Stimulated activated CD4-positive, alpha-beta T cell treated with anti-CD3 and anti-CD28 coated beads, Interleukin-1b, Interleukin-23, amount 100 ng/mL, for 4 hours (primary cell): ENCODE measurements at places on chromosomes 1 and 21.

- DNase-seq, result no peak
Measured at GRCh38 chr1:23522244-23522982, 8.6 kb downstream of the E2F2 start.

- no peak for DNase-seq
Measured at GRCh38 chr1:201706109-201706508, 122.8 kb upstream of the IPO9 start.

- no peak for DNase-seq
Measured at GRCh38 chr21:32459972-32460371, 47.5 kb downstream of the EVA1C start.

DNA sequence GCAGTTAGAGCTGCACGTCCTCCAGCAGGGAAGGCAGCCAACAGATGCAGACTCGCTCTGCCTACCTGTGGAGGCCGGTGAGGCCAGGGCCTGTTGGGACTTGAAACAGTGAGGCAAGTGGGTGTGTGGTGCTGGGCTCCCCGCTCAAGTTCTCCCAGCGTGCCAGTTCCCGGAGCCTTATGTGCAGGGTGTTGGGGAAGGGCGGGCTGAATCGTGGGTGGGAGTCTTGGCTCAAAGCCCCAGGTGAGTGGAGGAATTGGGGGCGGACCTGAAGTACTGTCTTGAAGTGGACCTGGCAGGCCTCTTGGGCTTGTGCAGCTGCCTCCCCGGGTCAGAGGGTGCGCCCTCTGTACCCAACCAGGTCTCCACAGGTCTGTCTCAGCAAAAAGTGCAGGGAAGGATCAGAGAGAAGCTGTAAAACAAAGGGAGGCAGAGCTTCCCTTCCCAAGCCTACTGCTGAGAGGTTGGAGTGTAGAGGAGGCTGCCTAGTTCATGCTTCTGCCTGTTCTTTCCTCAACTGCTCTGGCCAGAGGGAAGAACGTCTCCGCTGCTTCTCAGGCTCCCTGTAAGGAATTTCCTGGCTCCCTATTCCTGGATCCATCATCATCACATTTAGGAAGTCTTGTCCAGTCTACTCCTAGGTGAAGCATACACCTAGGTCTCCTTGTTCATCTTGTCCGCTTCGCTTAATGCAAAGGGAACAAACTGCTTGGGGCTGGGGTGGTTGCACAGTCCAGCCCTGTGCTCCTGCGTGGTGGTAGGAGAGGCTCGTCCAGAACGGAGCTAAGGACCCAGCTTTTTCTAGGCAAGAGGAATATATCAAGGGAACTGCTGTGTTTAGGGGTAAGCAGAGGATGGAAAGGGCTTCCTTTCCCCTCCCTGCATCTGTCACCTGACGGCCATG is 14.9 kb downstream of the UTP11 start:
- no peak for DNase-seq

DNA sequence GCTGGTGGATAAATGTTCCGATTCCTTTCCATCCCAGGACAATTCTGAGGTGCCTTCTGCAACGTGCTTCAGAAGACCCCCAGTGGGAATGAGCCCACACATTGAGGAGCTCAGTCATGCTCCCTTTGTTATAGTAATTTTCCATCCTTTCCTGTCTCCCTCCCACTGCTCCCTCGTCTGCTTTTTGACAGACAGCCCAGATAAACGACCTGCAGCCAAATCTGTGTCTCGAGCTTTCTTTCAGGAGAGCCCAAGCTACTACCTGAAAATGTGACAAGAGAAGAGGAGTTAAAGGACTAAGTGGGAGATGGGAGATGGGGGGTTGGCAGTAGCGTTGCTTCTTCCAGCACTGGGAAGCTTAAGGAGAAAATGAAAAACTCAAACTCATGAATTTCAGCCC is 65.9 kb upstream of the LRRN2 start:
- DNase-seq, result no peak

DNA sequence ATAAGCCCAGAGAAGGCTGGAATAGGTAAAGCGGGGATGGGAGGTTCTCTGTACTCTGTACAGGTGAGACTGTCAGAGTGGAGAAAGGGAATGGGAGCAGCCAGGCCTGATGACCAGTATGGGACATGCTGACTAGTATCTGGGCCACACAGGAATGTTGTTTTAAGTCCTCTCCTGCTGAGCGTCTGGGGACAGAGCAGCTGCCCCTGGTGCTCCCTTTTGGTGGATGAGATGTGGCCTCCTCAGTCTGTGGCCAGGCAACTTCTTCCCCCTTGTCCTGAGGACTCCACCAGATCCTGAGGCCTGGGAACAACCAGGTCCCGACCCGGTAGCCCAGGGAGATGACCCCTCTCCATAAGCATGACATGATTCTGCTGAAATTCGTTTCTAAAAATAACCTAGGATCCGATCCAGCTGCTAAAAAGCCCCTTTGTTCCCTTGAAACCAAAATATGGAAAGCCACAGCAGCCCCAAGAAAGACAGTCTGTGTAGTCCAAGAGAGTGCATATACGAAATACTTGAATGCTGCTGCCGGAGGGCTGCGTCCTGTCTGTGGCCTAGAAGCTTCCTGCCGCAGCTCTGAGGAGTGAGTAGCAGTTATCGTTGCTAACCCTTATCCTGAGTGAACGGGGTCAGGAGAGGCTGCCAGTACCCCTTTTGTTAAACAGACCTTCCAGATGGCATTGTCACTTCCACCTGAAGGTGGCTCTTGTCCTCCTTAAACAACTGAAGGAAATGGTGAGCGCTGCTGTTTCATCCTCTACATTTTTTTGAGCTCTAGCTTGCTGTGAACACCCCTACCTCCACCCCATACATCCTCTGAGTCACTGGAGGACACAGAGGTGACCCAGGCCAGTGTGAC is 47.1 kb downstream of the ATP2B4 start:
- DNase-seq, result no peak

GRCh38 chr1:21362096-21362495 is 71.8 kb upstream of the ECE1 start:
- DNase-seq, result no peak

DNA sequence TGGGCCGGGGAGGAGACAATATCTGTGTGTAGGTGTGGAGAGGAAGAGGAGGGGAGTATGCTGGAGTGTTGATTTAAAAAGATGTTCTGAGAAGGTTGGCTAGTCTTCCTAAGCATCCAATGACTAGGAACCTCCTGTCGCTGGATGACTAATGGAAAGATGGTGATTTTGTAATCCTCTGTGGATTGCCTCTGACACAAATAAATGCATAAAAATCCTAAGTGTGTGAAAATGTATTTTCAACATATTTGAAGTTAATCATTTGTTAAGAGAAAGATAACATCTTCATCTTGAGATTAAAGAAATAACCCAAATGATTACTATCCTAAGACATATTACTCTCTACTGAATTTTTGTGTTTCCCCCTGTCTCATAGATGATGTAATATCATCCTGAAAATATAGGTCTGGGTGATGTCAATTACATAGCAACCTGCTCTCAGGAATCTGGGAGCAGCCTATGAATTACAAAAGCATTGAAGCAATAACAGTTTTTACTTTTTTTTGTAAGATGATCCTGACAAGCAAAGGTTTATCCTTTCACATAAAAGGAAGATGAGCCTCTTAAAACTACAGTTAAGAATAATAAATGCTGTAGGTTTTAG is 220.5 kb upstream of the MAP1LC3C start:
- DNase-seq, result no peak

GRCh38 chr1:4838231-4838630 is 183.8 kb downstream of the AJAP1 start:
- no peak for DNase-seq

DNA sequence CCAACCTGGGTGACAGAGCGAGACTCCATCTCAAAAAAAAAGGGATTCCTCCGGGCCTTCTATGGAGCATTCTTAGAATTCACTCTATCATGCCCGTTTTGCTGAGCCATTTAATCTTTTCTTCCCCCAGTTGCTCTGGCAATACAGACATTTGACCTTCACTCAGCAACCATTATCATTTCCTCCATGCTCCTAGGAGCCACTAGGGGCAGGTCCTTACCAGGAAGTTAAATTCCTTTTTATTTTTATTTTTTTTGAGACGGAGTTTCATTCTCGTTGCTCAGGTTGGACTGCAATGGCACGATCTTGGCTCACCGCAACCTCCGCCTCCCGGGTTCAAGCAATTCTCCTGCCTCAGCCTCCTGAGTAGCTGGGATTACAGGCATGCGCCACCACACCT is 9.7 kb upstream of the CGN start:
- DNase-seq, result no peak

DNA sequence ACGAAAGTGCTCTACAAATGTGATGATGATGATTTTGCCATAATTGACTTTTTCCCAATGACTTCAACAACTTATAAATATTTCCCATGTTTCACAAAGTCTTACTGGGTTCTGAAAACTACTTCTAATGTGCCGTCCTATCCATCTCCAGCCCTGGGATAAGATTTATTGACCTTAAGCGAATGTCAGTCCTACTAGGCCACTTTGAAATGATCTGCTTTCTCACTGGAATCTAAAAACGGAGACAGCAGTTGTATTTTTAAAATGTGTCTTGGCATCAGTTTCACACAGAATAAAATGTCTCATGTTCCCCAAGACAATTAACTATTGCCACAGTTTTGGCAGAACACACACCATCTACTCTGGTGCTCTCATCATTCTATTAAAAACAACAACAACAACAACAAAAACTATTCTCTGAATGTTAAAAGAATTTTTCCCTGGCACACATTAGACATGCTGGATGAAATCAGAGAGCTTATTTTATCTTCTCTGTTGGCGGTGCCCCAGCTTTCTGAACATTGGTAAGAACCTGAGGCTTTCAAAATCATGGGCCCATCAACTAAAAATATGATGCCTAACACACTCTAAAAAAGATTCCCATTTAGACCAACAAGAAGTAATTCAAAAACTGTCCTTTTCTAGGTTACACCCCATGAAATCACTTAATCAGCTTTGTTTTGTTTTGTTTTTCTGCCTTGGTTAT is 23.1 kb upstream of the DNASE2B start:
- no peak for DNase-seq

DNA sequence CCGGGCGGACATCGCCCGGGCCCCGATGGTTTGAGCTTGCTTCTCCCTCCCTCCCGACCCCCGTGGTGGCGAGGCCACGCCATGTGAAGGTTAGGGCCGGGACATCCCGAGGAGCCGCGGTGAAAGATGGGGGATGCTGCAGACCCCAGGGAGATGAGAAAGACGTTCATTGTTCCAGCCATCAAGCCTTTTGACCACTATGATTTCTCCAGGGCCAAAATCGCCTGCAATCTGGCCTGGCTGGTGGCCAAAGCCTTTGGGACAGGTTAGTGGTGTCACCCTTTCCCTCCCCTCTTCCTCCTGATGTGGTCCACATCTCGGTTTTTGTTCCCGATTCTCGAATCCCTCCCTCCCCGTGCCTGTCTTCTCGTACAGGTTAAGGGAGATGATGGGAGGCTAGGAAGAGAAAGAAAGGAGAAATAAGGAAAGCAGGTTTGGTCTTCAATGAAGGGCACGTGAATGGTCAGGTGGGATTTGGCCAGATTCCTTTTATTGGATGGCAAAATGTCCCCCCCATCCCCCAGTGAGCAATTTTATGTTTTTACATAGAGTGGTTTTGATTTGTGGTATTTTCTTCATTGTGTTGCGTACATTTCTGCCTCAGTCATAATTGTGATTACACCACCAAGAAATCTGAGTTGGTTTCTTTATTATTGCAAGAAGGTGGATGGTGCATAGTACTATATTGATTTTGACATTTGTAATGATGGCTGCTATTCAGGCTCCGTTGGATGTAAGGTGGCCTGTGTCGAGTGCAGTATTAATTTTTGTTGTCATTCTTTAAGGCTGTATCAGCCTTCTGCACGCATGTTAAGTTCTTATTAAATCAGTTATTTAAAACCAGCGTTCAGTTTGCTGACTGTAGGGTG is 1.2 kb downstream of the CAMSAP2 start:
- no peak for DNase-seq

DNA sequence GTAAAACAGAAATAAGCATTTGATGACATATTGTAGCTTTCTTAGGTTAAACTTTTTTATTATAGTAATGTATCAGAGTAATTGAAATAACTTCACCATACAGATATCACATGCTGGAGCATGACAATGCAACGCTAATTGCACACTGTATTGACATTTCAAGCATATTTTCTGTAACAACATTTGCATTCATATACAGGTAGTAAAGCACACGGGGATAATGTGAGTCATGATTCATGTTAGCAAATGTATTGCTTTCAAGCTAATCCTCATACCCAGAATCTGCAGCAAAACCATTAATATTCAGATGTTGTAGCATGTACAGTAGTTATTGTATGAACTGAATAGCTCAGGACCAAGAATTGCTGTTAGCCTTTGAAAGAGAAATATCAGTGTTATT is 133.9 kb downstream of the TTLL7 start:
- DNase-seq, result no peak

DNA sequence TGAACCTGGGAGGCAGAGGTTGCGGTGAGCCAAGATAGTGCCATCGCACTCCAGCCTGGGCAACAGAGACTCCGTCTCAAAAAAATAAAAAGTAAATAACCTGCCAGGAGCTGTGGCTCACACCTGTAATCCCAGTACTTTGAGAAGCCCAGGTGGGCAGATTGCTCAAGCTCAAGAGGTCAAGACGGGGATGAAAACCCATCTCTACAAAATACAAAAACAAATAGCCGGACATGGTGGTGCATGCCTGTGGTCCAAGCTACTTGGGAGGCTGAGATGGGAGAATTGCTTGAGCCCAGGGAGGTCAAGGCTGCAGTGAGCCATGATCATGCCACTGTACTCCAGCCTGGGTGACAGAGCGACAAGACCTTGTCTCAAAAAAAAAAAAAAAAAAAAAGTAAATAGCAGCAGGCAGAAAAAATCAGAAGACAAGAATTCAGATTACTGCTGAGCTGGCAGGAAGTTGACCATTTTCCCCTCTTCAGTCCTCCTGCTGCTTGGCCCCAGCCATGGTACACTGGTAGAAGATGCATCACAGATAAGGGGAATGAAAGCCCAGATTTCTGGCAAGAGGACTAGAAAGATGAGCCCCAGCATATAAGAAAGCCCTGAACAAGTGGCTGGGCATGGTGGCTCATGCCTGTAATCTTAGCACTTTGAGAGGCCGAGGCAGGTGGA is 97.6 kb downstream of the TOMM20 start:
- DNase-seq, result no peak

DNA sequence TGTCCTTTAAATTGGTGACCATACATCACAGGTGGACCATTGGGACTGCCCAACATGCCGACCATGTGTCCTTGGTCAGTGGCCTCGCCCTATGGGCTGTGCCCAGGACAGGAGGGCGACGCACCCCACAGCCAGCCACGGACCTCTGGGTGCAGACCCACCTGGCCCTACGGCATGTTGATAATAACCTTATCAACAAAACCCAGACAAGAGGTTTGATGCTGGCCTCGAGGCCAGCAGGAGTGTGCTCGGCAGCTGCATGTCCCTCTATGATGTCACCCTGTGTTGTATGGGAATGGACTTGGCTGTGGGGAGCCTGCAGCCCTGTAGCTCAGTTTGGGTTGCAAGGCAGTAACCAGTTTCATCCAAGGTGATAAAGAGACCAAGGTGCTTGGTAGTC is 32.1 kb downstream of the SLC37A1 start:
- DNase-seq, result no peak
